ENCODE measurements at places on chromosomes 11 and 22.

DNA sequence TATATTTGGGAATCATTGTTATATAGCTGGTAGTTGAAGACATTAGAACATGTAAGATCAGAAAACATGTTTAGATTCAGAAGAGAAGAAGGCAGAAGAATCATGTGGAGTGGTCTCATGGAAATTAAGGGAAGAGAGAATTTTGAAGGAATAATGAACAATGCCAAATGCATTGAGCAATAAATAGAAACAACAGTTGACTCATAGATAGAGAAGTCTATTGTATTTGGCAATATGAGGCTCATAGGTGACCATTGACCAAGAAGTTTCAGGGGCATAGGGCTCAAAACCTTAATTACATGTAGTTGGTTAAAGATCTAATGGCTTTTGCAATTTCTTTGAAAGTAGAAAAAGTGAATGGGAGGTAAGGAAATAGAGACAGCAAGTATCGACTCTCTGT, 123.9 kb downstream of the PAX6 start:
- DNase-seq, result no peak

- DNase-seq, result no peak
Measured at GRCh38 chr11:22216940-22217339, 24.1 kb downstream of the ANO5 start.

GRCh38 chr11:10072142-10072541, 221.9 kb downstream of the SBF2 start:
- no peak for DNase-seq

GRCh38 chr11:60193687-60194433, 11.0 kb upstream of the MS4A6A start:
- peak; percentile 46 for DNase-seq

- DNase-seq, result no peak
Measured at GRCh38 chr22:47401976-47402770, 639.7 kb downstream of the TBC1D22A start.

DNA sequence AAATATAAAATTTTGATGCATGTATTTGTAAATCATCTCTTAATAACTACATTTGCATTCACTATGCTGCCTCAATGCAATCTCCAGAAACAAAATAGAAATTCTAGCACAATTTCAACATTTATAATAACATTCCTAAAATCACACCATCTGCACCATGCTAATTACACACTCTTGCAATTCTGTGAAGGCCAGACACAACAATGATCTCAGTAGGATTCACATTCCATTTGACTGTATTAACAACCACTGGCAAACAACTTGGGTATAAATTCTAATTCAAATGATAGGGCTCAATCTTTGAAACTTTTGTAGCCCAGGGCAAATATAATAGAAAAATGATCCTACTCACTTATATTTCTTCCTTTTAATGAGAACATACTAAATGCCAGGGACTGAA, 25.9 kb downstream of the RAB6A start:
- DNase-seq, result no peak

- no peak for DNase-seq
Measured at GRCh38 chr11:30587269-30587812, 1.2 kb upstream of the MPPED2 start.

GRCh38 chr11:2666828-2667570, 32.8 kb downstream of the KCNQ1OT1 start:
- no peak for DNase-seq

DNA sequence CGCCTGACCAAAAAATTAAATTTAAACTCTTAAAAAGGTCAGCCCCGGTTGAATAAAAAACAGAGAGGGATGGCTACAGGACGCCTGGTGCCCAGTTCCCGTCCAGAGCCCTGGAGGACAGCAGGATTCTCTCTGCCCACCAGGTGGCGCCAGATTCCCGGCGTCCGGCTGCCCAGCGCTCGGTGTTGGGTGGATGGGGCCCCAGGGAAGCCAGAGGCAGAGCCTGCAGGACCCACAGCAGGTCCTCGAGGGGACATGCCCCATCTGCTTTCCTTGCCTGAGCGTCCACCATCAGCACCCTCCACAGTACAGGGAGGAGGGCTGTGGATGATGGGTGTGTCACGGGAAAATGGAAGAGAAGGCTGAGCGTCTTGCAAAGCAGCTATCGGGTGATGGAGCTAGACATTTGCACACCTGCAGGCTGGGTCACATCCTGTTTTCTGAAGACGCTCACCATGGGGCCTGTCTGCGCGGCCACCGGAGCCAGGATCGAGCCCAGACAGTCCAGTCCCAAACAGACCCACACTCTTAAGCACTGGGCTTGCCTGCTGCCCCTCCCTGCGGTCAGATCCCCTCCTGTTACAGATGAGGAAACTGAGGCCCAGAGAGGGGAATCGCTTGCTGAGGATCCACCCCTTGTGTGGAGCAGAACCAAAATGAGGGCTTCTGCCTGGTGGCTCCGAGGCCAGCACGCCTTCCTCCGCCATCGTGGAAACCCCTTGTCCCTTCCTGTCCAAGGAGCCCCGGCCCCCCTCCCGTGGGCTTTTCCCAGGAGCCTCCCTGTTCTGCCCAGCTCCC, 18.5 kb upstream of the CBX7 start:
- peak; percentile 91 for DNase-seq

GRCh38 chr22:49042066-49042465, 785.6 kb downstream of the BRD1 start:
- DNase-seq, result no peak

- DNase-seq, result no peak
Measured at GRCh38 chr22:41311487-41311886, 10.2 kb downstream of the ZC3H7B start.

DNA sequence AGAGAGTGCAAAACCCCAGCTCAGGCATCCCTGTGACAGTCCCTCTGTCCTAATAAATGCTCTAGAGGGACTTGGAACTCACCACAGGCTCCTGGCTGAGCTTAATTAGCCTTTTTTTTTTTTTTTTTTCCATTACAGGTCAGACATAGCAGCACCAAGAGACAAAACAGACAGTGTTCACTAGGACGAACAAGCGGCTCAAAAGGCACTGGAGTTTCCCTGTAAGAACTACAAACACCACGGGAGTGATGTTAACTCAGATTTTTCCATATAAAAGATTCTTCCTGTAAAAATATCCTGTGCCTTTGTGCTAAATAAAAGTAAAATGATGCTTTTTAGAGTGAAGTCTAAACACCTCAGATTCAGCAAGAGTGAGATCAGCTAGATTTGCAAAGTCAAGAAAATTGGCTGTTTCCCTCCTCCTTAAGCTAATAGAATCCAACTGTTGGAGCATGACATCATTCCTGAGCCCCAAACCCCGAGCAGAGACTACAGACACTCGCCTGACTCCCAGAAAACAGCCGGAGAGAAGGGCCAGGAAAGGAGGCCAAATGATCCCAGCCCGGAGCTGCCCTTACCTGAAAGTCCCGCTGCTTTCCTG, 101.0 kb upstream of the AKIP1 start:
- DNase-seq, result no peak

DNA sequence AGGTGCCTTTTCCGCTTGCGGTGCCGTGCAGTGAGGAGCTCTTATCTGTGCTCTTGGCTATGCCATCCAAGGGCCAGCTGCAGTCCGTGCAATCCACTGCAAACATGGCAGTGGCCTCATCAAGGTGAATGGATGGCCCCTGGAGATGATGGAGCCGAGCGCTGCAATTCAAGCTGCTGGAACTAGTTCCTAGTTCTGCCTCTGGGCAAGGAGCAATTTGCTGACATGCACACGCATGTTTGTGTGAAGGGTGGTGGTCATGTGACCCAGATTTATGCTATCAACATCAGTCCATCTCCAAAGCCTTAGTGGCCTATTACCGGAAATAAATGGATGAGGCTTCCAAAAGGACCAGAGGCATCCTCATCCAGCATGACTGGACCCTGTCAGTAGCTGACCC, 3.1 kb upstream of the EHD1 start:
- DNase-seq, result no peak

DNA sequence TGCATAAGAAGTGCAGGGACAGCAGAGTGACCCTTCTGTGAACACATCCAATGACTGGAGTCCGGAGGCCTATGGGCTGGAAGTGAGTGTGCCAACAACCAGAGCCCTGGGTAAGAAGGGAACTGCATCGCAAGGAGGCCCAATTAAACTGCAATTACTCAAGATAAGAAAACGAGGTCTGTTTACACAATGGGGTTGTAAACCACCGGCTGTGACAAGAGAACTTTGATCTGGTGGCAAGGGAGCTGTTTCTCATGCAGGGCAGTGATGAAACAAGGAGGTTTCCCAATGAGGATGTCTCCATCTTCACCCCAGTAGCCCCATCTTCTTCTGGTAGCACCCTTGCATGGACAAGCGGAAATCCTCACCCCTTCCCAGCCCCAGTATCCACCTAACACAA, 21.5 kb downstream of the ETS1 start:
- DNase-seq, result peak; percentile 19

DNA sequence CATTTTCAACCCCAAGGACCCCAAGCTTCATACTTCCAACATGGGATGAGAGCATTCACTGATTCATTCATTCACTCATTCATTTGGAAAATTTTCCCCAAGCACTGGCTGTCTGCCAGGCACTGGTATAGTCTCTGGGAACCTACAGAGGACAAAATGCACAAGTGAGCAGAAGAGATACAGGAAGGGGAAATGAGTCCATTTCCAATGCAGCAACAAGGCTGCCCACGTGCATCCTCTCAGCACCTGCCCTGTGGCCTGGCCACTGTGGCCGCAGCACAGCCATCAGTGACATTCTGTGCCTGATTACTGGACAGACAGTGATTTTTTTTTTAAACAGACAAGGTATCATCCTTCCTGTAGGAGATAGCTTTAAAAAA, 96.0 kb upstream of the PITPNB start:
- DNase-seq, result no peak

GRCh38 chr11:5992604-5993251, 5.9 kb upstream of the OR52L1 start:
- DNase-seq, result peak; percentile 55

DNA sequence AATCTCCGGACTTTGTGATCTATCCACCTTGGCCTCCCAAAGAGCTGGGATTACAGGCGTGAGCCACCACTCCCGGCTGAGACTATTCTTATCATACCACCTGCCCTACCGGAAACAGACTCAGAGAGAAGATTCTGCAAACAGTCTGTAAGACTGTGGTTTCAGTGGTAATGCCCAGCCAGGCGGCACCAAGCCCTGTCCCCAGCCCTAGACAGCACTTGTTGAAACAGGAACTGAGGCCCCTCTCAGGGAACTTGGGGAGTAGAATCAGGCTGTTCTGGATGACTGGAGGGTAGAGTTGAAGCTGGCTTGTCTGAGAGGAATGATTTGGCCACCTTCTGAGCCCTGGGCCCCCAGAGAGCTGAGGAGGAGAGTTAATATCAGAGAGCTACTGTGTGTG, 1.3 kb upstream of the INSC start:
- DNase-seq, result no peak

GRCh38 chr11:64832467-64833197, 11.8 kb downstream of the CDC42BPG start:
- no peak for DNase-seq

DNA sequence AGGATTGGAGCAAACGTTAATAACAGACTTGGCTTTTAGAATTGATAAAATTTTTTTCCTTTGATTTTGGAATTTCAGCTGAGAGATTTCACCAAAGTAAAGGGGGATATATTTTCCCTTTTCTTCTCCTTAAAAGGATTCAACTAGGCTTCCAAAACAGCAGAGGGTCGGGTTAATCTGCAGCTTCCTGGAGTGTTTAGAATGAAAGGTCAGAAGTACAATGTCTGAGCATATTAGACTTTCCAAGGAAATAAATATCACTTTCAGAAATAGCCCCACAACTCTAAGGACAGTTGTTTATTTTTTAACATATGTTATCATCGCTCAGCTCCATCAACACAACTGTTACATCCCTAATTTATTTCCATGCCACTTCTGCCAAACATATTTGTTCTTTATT, 1532.9 kb upstream of the RAG2 start:
- no peak for DNase-seq

- no peak for DNase-seq
Measured at GRCh38 chr11:114121804-114122504, 62.4 kb downstream of the ZBTB16 start.

DNA sequence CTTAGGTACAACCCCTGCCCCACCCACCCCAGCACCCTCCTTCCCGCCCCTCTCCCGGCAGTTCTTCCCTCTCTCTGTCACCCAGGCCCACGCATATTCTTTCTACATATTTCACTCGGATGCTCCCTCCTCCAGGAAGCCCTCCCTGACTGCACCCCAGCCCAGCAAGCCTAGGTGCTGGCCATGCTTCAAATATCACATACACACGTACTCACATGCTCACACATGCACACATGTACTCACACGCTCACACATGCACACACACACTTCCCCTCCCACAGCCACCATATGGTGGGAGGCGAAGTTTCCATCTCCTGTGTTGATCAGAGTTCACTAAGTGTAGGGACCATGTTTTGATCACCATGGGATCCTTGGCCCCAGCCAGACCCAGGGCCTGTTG, 90.4 kb downstream of the WNT7B start:
- no peak for DNase-seq

DNA sequence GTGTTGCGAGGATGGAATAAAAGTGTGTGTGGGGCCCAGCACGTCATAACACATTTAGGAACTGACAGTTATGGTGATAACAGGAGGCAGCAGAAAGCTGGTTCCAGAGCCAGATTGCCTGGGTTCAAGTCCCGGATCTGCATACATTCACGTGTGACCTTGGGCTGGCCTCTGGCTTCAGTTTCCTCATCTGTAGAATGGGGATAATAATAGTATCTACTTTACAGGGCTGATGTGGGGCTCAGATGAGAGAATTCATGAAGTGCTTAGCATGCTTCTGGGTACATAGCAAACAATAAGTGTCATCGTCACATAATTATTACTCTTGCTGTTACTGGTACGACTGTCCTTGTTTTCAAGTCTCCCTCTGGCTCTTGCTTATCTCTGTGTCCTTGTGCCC, 97.3 kb downstream of the KIAA1671 start:
- DNase-seq, result no peak

GRCh38 chr22:20222764-20223420, 45.2 kb downstream of the RTN4R start:
- no peak for DNase-seq

GRCh38 chr22:46576556-46577367, 39.3 kb upstream of the CELSR1 start:
- peak; percentile 74 for DNase-seq

DNA sequence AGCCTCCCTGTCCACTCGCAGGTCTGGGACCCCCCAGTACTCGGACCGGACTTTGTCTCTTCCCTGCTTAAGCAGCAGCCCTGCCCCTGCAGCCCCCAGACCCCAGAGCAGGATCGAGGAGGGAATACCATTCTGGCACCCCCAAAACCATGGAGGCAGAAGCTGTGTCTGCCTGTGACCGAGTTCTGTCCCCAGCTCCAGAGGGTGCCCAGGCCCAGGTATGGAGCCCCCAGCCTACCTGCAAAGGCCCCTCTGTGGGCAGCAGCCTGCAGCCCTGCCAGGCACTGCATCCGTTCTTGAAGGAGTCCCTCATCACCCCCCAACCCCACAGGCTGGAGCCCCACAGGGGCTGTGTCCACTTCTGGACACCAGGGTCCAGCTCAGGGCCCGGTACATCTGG, 163.8 kb downstream of the BRD1 start:
- no peak for DNase-seq

GRCh38 chr11:111253131-111253530, 7.6 kb downstream of the POU2AF2 start:
- no peak for DNase-seq

GRCh38 chr22:39936523-39937145, 23.6 kb upstream of the TMA7B start:
- DNase-seq, result no peak

- DNase-seq, result no peak
Measured at GRCh38 chr11:83168756-83169155, 11.8 kb downstream of the PCF11 start.

All from HuH-7 (cell line).